ENCODE measurements at places on chromosomes 4 and X. TPM values are rescaled to one million over a fixed set of nuclear protein-coding genes. Genes with fewer than 3 reads are reported as not detected.

DNA sequence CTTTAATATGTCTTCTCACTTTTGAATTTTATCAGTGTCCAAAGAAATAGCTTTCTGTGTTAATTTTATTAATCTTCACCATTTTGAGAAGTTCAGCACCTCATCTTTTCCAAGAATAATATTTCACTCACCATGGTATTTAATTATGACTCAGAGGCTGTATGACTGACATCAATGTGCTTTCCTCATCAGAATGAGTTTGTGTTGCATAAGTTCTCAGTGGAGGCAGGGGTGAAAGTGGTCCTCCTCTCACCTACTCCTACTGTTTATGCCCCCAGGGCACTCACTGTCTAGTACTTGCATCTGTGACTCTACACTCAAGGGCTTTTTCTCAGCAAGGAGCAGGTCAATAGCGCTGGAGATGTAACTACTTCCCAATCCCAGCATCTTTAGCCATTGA is 905.3 kb upstream of the INTU start:
- DNase-seq, result no peak

- no peak for DNase-seq
Measured at GRCh38 chr4:183443655-183444213, 702 bp upstream of the CDKN2AIP start.

GRCh38 chrX:132033166-132033565 is 10.1 kb downstream of the STK26 start:
- DNase-seq, result no peak

- DNase-seq, result no peak
Measured at GRCh38 chrX:39438603-39439602, 637.6 kb downstream of the MID1IP1 start.

GRCh38 chr4:83151651-83152050 is 37.1 kb upstream of the PLAC8 start:
- no peak for DNase-seq

DNA sequence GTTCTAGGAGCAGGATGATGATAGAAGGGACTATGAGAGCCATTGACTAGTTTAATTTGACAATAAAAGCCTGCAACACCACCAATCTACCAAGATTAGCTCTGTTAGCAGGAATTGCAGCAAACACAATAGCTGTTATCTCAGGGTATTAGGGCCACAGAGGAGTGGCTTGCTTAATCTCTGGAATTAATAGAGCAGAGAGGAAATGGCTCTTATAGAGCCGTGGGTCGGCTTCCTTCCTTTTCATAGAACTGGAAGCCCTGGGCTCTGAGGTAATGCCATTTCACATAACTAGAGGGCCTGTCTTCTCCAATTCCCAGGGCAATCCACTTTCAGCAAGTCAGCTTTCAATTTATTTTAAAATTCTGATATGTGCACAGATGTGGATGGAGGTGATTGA is 83.0 kb downstream of the MAMLD1 start:
- no peak for DNase-seq

DNA sequence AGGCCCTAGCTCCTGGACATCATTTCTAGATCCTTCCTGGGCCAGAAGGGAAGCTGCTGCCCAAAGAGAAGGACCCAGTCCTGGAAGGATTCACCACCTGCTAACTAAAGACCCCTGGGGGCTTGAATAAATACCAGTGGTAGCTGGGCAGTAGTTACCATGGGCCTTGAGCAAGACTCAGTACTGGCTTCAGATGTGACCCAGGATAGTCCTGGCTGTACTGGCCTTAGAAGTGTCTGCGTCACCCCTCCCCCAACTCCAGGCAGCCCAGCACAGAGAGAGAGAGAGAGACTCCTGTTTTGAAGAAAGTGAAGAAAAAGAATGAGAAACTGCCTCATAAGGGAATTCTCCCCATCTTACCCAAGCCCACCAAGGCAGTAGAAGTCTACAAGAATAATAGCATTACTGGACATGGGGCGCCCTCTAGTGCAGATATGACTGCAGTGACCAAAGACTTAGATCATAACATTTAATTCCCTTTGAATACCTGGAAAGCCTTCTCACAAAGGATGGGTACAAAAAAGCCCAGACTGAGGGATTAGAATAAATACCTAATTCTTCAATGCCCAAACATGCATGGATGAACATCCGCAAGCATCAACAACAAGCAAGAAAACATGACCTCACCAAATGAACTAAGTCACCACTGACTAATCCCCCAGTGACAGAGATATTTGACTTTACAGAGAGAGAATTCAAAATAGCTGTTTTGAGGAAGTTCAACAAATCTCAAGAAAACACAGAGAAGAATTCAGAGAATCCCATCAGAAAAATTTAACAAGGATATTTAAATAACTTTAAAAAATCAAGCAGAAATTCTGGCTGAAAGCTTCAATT is 171.8 kb downstream of the HNRNPD start:
- peak; percentile 77 for DNase-seq

DNA sequence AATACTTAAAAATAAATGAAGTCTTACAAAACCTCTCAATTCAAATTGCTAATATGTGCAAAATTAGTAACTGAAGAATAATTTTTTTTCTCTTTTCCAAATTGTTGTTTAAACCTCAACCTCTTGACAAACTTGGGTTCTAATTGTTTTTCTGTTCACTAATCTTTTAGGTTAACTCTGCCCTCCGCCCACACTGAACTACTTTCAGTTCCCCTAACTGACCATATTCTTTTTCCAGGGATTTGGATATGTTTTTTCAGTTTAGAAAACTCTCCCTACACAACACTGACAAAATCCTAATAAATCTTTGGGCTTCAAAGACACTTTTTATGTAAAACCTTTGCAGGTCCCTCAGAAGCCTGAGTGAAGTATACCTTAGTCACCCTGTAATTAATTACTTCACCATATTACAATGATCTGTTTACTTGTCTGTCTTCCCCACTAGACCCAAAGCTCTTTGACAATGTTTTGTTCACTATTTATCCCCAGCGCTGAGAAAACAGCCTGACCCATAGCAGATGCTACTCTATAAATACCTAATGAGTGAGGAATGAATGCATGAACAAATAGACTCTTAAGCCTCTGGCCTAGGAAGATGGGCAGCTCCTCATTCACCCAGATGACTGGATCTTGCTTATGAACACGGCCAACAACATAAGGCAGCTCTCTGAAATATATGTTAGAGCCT is 134.9 kb downstream of the MAML3 start:
- no peak for DNase-seq

GRCh38 chrX:136215559-136215958 is 35.6 kb downstream of the MAP7D3 start:
- DNase-seq, result no peak

GRCh38 chr4:127007305-127007704 is 625.5 kb upstream of the INTU start:
- no peak for DNase-seq

- no peak for DNase-seq
Measured at GRCh38 chr4:80069837-80070731, 2.9 kb downstream of the ANTXR2 start.

- peak; percentile 80 for DNase-seq
Measured at GRCh38 chr4:25180524-25181131, 20.4 kb upstream of the SEPSECS start.

- no peak for DNase-seq
Measured at GRCh38 chrX:153334654-153335295, 822 bp downstream of the ZNF275 start.

DNA sequence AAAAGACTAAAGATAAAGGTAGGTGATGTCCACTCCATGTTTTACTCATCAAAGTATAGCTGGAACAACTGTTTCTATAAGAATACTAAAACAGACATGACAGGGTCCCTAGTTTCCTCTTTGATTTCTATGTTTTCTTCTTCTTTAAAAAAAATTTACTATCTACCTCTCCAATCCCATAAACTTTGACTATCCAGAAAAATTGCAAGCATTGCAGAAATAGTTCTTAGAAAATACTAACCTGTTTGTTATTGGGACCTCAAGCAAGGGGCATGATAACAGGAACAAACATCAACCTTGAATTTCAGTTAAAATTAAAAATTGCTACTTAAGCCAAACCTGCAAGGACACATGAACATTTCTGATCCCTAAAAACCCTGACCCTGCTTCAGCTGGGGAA is 1226.5 kb downstream of the C4orf33 start:
- DNase-seq, result no peak

DNA sequence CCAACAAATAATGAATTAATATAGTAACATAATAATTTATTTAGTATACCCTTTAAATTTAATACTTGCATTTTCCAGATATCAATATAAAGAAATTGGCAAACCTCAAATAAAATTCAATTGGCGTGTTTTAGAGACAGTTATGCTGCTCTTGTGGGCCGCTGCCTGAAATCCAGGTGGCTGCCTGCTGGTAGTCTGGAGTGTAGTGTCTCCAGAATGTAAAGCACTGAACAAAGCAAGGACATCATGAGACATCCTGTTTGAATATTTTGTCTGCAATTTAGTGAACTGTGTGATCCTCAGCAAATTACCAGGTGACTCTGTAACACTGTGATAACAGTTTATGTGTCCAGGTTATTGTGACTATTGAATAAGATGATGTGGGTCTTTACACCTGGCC is 29.9 kb downstream of the ZFP42 start:
- no peak for DNase-seq

GRCh38 chrX:124010566-124010965 is 49.1 kb downstream of the STAG2 start:
- no peak for DNase-seq

DNA sequence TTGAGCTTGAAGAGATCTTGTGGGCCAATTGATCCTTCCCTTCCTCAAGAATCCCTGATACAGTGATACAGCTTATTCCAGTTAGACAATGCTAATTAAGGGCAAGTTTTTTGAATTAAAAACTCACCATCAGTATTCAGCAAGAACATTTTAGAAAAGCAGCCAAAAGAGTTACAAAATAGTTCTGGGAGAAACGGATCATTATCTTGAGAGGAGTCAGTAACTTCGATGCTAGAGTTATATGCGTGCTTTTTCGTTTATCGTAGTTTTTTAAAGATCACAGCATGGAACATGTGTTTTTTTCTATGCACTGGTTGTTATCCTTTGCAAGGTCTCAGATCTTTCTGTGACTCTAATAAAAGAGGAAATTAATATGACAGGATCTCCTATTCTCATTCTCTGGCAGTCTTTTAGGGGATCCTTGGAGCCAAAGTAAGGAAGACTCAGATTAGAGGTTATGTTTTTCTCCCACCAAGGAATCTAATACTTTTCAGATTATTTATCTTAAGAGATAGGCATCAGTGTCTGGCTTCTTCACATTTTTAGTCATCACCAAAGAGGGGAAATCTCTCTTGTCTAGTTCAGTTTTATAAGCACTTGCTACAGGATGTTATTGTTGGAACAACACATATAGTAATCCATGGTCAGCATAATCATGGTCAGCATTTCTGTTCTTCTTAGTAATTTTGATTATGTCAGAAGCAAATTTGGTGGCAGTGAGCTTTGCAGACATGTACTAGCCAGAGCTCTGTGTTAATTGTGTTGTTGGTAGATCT is 109.7 kb downstream of the PDLIM5 start:
- DNase-seq, result no peak

DNA sequence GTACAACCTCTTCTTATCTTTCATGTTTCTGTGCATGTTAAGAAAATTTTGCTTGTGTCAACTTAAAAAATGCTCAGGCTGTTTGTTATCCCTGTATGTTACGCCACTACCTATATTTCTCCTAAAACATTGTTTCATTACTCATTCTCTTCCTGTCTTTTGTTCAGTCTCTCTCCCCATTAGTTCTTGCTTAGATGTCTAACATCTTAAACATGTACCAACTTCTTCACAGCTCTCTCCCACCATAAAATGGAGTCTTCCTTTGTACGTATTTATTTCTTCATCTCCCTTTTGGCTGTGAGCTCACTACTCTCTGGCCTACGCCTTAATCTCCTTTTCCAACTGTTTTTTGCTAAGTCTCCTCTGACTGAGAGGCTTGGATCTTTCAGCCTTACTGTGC is 36.4 kb downstream of the PCDH7 start:
- no peak for DNase-seq

- DNase-seq, result no peak
Measured at GRCh38 chr4:128583753-128584712, 225.5 kb upstream of the JADE1 start.

GRCh38 chr4:26386386-26386785 is 65.6 kb downstream of the RBPJ start:
- no peak for DNase-seq

DNA sequence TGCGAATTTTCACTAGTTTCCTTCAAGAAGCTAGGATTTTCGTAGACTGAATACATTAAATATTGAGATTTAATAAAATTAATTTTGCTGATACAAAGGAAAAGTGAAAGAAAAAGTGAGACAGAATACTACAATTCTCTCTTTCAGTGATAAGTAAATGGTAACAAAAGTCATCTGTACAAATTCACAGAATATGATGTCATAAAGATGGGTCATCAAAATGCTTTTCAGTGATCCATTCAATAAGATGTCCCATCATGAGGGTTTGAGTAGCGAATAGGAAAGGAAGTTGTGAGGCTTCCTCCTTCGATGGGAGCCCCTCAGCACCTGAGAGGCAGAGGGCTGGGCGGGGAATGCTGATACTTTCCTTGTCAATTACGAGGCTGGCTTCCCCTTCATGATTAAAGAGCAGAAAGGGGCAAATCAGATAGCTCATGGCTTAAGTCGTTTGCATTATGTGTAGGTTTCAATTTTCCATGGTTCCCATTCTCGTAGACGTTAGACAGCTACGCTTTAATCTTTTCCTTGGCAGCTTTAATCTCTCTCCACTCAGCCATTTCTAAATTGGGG is 108.8 kb upstream of the SORBS2 start:
- no peak for DNase-seq

DNA sequence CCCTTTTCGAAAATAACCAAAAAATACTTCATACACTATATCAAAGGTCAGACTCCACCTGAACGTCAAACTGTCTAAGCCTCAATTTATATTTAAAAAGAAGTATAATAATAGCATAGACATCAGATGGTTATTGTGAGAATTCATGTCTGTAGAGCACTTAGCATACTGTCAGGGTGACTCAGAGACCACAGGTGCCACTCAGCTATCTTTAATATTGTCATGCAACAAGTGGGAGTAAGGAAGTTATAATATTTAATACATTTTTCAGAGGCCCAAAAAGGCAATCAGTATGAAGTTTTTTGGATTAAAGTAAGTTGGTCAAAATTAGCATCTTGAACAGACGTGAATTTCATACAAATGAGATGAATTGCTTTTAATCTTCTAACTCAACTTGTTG is 93.3 kb downstream of the PHOX2B start:
- no peak for DNase-seq

DNA sequence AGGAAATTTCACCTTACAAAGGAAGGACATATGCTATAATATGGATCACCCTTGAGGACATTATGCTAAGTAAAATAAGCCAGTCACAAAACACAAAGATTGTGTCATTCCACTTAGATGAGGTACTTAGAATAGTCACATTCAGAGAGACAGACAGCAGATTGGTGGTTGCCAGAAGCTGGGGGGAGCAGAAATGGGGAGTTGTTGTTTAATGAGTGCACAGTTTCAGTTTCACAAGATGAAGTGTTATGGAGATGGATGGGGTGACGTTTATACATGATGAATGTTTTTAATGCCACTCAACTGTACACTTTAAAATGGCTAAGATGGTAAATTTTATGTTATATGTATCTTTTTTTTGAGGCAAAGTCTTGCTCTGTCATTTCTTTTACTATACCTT is 14.8 kb upstream of the SPON2 start:
- DNase-seq, result no peak

GRCh38 chrX:110145311-110145710 is 142.4 kb downstream of the TMEM164 start:
- DNase-seq, result no peak

PNMA5 gene
- not detected for total RNA-seq

ITGB1BP2 gene
- 7.5 TPM for total RNA-seq

TBX22 gene
- not detected for total RNA-seq
